EH (cell line): ENCODE measurements at places on chromosomes 13 and 19.

DNA sequence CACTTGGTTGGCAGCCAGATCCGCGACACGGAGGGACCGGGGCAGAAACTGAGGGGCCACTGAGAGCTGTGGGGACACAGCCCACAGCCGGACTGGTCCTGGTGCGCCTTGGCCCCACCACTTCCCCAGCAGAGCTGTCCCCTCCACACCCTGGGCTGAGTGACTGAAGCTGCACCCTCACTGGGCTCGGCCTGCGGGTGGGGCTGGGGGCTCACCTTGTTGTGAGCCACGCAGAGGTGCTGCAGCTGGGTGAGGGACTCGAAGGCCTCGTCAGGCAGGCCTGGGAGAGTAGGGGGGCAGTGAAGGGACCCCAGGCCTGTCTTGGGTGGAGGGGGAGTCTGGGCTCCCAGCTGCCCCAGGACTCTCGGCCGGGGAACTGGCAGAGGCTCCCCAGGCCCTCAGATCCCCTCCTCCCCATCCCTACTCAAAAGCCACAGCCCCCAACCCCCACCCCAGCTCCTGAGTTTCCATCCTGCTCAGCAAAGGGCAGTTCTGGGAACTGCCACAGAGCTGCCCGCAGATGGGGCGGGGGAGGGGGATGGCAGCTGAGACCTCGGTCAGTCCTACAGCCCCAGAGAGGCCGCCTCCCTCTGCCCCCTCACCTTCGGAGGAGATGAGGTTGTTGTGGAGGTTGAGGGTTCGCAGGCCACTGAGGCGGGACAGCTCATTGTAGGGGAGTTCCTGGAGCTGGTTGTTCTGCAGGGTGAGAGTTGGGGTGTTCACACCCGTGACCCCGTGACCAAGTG, 2.3 kb downstream of the PODNL1 start:
- no peak for DNase-seq

- DNase-seq: peak; percentile 38
Observed at GRCh38 chr19:49677231-49677900, at the start of gene PRMT1. Gene PRMT1 (plus strand): TSS chr19:49677271. CDS start chr19:49677281, 10 bp downstream.

GRCh38 chr19:32519023-32519422, 62.0 kb upstream of the PDCD5 start:
- peak; percentile 5 for DNase-seq

GRCh38 chr13:99383511-99383921, 76.3 kb upstream of the GPR183 start:
- no peak for DNase-seq

DNA sequence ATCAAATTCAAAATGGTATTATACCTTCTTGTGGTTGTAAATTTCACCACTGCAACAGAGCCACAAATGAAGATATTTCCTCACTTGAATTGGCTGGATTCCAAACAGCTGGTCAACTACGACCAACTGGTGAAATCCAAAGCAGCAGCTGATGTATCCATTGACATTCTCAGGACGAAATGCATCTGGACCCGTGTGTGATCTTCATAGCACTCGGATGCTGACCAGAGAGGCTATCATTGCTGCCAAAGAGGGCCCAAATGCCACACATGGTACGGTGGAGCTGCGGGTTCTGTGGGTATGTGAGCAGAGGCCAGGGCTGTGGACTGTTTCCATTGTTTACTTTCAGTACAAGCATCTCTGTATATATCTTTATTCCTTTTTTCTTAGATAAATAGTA, 25.6 kb upstream of the PCCA start:
- DNase-seq: no peak

DNA sequence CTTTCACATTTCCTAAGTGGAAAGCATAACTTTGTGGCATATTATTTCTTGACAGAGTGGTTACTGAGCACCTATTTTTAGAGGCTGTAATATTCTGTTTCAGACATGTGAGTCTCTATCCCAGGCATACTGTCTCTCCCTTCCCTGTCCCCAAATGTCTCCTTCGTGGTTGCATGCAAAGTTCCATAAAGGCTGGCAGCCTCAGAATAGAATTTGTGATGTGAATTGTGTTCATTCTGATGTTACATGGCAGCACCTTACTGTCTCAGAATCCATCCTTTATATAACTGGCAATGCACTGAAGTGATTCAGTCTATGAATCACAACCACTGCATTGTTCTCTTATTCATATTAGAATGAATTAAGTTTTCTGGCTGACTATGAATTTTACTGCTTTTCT, 89.0 kb upstream of the SLC7A1 start:
- peak; percentile 75 for DNase-seq

DNA sequence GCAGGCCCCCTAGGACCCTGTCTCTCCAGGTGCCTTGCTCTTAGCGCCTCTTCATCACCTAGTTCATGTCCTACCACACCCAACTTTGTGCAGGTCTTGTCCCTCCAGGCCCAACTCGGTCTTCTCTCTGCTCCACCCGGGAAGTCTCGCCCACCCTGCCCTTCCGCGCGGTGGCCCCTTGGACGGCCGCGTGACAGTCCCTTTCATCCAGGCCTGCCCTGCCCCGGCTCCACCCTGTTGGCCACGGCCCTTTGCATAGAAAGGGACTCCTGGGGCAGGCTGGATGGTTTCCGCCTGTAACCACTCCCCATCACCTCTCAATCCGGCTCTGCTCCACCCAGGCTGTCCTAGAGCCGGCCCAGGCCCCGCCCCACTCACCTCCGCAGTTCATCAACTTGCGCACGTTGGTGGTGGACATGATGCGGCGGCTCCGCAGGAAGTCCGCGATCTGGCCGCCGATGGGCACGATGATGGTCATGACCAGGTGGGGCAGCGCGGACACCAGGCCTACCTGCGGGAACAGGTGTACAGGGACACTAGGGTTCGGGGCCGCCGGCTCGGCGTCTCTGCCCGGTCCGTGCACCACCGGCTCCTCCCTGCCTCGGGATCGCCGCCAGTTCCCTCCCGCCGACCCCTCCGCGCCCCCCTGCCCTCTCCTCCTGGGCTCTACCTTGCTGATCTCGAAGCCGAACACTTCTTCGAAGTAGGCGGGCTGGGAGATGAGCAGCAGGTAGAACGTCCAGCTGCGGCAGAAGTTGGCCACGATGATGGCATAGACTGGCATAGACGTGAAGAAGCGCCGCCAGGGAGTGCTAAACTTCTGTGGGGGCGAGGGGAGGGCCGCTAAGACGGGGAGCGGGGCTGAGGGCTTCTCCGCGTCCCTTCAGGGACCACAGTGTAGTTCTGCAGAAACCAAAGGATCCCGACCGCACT, 7.2 kb downstream of the GFY start:
- no peak for DNase-seq

DNA sequence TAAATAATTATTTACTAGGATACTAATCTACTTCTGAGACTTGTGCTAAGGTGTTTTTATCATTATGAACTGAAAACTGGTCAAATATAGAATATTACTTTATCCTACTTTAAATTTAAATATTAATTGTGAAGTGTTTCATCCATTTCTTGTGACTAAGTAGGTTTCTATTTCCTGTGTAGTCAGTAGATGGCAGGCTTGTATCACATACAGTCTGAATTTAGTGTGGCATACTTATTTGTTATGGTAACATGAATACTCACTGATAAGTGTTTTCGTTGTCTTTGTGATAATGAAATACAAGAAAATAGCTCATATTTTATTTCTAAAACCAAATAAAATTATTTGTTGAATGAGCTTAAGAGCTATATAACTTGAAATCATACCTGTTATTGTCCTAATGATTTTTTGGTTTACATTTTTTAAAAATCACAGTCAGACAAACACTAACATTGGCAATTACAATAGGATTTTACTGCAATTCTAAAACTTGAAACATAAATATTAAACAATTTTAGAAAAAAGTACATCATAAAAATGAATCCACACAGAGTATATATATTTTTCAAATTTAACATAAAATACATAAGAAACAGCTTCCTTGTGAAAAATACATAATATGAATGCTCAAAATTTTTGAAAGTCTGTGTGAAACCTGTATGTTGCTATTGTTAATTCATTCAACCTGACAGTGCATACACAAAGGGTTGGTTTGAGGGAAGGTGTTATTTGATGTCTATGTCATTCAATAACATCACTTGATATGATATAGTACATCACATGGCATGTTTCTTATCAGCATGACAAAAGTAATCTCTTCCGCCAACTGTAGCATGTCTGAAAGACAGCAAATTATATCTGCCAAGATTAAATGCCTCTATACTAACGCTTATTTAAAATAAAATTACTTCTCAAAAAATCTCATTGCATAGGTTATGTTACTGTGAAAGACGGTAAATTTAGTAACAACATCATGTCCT, 904.8 kb upstream of the PCDH20 start:
- no peak for DNase-seq

DNA sequence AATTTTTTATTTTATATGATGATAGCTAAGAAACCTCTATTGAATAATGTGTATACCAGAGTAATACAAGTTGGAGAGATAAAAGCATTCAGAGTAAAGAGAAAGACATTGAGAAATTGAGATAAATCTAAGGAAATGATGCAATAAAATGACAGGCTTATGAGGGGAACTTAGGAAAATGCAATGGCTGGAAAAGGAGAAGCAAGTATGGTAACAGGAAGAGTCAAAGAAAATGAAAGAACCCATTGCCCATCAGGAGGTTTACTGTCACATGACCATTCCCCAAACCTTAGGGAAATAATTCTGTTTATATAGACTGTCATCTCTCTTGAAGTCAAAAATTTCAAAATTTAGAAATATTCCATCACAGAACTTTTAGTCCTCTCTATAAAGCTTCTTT, 808.0 kb upstream of the PRR20A start:
- no peak for DNase-seq

DNA sequence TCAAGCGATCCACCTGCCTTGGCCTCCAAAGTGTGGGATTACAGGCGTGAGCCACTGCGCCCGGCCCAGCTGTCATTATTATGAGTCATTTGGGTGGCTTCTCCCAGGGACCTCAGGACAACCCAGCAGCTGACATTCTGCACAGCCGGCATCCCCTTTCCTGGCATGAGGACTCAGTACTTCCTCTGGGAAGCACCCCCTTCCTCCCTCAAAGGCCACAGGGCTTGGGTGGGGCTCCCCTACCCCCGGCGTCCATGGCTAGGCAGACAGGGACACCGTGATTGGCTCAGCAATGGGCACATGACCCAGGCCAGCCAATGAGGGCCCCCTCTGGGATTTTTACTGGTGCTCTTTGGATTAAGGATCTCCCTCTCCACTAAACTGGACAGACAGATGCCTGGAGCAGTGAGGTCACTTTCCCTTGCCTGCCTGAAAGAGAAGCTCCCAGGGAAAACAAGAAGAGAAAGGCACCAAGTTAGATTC, 6.0 kb downstream of the KANK2 start:
- DNase-seq: peak; percentile 96

DNA sequence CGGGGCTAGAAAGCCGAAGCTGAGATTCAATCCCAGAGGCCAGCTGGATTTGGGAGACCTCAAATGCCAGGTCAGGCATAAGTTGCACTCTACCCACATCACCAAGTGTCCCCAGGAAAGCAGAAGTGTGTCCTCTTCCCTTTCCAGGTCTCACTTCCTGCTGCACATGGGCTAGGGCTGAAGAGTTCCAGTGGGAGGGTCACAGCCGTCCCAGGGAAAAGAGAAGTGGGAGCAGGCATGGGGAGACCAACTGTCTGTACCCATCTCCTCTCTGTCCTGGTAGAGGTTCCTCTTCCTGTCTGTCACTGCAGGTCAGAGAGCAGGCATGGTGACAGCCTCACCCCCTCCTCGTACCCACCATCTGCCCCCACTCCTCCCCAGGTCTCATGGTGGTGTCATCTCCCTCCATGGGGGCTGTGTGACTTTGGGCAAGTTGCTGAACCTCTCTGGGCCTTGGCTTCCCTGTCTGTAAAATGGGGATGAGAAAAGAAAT, 14.8 kb downstream of the AXL start:
- no peak for DNase-seq

DNA sequence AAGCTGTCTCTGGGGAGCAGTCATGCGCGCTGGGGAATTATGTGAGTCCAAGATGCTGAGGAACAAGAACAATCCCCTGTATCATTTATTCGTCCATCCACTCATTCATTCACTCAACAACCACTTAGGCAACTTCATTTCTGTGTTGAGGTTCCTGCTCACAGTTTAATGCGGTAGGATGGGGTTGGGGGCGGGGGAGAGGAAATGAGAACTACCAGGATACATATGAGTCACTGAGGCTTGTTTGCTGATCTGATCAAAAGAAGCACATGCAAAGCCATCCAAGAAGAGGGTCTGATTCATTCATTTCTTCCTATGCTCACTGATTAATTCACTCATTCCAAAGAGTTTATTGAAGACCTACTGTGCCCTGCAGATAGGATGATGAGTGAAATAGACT, 20.9 kb downstream of the ZNF536 start:
- DNase-seq: no peak

DNA sequence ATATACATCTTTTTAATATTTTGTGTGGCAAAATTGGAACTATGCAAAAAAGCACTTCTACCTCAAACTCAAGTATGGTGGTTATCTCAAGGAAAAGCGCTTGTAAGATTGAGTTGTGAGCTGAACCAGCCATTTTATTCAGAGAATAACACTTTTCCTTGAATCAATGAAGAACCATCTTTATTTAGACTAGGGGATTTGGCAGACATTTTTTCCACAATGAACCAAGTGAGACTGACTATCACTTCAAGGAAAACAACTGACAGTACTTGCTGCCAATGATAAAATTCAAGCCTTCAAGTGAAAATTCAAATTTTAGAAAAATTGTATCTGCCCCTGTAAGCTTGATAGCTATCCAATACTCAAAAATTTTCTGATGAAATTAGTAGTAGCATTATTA, 23.2 kb upstream of the SERTM1 start:
- DNase-seq: no peak

GRCh38 chr19:20271215-20271926, 104.4 kb downstream of the ZNF486 start:
- DNase-seq: no peak

DNA sequence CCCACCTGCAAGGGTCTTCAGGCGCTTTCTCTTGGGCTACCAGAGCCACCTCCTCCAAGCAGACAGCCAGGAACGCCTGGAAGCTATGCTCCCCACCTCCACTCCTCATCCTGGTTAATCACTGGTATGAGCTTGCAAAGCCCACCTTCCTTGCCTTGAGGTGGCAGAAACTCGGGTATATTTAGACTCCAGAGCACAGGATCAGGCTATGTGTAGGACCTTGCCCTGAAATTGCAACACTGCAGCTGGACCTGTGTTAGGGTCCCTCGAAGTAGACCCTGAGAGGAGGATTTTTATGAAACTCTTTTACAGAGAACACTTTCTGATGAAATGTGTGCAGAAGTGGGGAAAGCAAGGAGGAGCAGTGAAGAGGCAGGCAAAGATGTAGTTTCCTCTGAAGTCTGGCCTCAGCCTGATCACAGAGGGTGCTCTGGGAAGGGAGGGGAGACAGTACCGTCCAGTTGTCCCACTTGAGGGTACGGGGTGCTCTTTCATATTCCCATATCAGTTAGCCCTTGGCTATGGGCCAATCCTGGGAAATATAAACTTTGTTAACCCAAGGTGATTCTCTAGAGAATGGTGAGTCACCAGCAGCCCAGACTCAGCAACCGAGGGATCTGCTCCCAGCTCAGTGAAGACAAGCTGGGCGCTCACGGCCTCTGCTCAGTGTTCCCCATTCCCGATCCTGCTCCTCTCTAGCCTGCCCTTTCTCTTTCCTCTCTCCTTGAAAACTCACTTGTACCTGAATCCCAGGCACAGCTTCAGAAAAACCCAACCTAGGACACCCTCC, 157.9 kb downstream of the UQCRFS1 start:
- no peak for DNase-seq
